Foreskin keratinocyte (primary cell): ENCODE measurements at places on chromosomes 4 and X.

DNA sequence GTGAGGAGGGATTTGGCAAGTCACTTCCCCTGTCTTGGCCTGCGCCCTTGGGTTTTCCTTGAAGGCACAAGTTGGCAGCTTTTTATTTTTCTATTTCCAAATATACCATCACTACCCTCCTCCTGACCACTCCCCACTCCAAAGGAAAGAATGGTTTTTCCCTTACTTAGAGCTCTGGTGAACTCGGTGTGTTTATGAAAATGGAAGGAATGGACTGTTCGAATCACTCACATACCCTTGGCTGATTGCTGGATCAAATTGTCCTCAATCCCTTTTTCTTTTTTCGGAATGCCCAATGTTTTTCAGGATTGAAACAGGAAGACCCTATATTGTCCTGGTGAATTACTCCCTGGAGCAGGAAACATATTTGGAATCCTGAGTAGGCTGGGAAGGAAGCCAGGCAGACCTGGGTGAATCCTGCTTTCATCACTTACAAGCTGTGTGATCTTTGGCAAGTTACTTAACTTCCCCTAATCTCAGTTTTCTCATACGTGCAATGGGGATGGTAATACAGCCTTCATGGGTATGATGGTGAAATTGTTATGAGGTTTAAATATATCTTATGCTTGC lies 70.7 kb downstream of the RTL5 start:
- DNase-seq, result no peak

DNA sequence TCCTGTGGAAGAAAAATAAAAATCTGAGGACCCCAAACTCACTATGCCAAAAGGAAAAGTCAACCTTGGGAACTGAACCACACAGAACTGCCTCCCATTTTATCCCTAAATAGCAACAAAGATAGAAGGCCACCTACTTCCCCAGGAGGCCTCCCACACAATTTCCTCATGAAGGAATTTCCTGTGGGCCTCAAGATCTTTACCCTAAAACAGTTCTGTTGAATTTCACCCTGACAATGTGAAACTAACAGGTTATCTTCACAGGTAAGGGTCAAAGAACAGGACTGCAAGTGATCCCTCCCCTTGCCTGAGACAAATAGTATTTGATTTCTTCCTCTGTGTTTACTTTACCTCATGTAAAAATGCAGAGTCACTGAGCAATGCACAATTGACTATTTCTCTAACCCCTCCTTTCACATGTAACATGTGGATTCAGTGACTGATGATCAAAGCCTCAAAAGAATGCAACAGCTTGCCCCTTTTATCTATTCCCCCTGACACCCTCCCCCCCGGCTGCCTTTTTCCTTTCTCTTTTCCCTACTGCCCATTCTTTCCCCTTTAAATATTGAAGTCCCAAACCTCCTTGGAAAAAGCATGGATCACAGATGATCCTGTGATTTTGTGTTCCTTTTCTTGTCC lies 33.3 kb downstream of the MEPE start:
- no peak for DNase-seq

GRCh38 chr4:22932326-22932725 lies 239.6 kb downstream of the GBA3 start:
- no peak for DNase-seq

GRCh38 chr4:188005561-188005960 lies 10.0 kb downstream of the ZFP42 start:
- no peak for DNase-seq

DNA sequence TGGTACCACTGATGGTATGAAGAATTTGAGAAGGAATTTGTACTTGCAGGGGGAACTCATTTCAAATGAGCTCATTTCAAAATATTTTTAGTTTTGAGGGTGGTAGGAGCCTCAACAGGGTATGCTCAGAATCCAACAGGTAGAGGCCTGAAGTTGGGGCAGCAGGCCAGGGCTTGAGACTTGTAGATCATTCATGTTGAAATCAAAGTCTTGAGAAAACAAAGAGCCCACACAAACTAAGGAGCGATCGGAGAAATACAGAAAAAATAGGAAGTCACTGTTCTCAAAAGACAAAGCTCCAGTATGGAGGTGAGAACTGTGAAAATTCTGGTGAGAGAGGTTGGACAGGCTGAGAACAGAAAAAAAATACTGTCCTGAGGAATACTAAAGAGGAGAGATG lies 979 bp upstream of the SLC9A6 start:
- no peak for DNase-seq
